ENCODE measurements at places on chromosomes 3 and 15.

DNA sequence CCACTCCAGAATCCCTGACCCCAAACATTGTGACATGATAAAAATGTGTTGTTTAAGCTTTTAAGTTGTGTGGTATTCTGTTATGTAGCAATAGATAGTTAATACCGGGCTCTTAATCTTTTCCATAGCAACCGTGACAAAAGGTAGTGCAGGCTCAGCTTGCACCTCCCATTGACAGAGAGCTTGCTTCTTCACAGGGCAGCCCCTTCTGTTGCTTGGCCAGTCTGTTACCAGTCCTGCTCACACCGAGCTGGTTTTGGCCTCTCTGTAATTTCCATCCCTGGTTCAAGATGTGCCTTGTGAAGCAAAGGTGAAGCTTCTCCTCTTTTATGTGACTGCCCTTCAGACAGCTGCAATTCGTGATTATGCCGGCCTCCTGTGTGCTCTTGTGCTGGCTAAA is 86.9 kb downstream of the CRYGS start:
- DNase-seq: no peak

- no peak for DNase-seq
These were observed 16.4 kb downstream of the ZNF654 start for GRCh38 chr3:88075497-88075896.

DNA sequence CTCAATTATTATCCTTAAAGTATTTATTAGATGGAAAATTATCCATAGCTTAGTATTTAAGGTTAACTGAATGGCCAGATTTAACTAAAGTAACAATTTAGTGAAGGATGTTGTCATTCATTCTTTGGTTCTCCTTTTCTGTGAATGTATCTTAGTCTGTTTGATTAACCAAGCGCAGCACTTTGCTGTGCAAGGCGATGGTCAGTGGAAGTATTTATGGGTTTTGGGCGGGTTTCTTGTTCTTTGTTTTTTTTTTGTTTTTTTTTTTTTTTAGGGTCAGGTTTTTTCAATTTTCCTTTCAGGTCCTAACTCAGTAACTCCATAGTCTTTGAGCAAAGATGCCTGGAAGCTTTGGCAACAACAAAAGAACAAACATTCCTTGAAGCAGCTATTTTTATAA is 328.8 kb downstream of the PTPRG start:
- DNase-seq: no peak

DNA sequence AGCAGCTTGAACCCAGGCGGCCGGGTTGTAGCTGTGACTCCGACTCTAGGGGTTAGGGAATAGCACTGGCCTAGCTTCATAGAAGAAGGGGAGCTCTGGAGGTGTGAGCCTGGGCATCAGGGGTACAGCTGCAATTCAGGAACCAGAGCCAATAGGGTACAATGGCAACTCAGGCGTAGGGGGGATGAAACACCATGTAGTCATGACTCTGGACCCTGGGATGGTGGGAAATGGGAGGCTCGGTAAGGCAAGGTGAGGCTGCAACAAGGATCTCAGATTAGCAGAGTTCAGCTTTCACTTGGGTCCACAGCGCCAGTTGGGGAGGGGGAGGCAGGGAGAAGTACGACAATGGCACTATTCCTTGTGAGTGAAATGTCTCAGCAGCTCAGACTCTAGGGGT is 210.2 kb upstream of the LYSMD4 start:
- DNase-seq: no peak

GRCh38 chr3:152203652-152204051 is 65.1 kb upstream of the MBNL1 start:
- DNase-seq: no peak

- no peak for DNase-seq
These were observed 43.0 kb downstream of the CD200R1 start for GRCh38 chr3:112931736-112932521.

DNA sequence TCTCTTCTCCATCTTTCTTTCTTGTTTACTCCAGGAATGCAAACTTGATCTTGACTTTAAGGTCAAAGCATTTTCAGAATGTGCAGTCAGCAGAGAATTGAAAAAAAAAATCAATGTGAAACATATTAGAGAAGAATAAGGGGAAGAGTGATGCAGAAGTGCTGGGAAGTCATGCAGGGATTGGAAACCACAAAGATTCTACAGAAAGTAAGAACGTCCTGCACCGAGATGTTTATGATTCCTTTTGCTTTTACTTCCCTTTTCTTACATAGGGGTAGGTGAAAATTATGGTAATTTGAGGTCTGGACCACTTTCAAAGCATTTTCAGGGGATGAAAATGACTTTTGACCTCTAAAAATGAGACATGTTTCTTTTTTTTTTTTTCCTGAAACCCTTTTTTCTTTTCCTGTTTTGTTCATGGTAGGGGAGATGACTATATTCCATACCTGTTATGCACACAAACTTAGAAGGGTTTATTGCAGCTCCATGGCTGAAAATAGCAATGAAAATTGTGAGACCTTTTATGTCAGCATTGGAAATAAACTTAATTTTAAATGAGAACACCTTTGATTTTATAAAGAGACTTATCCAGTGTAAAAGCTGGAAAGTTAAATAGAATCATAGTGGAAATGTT is 623.5 kb upstream of the TBL1XR1 start:
- peak; percentile 93 for DNase-seq

- no peak for DNase-seq
These were observed 104.2 kb upstream of the SLC7A14 start for GRCh38 chr3:170689893-170690660.

- DNase-seq: no peak
These were observed 399.9 kb downstream of the PDCD6IP start for GRCh38 chr3:34198309-34198708.
